Effector memory CD4-positive, alpha-beta T cell (primary cell): ENCODE measurements at places on chromosomes 7 and 10.

DNA sequence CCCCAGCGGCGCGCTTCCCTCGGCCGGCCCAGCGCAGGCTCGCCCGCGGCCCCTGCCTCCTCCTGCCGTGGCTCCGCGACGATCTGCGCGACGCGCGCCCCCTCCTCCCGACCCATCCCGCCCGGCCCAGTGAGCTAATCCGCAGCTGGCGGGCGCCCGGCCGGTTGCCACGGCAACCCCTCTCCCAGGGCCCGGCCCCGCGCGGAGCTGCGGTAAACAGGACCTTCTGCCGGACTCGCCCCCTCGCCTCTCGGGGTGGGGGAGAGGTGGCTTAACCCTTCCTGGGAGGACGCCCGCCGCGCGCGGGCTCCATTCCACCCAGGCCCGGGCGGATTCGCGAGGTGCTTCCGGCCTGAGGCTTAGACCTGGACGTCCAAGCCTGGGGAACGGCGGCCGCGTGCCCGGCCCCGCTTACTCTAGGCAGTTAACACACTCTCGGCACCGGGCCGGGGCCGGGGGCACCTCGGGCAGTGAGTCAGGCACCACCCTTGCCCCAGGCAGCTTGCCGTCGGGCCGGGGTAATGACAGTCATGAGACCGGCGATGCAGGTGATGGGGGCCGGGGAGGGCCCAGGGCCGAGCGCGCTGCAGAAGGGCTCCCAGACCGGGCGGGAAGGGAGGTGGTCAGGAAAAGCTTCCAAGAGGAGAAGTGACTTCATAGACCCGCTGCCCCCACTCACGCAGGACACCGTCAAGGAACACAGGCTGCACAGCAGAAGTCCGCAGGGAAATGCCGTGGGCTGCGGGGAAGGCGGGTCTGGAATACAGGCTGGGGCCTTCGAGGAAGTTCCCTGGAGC, at the start of gene DENND2A:
Gene DENND2A (minus strand): TSS at position 87 of the 797 bp plus-strand sequence. CDS start 38,416 bp downstream, outside the sequence.
- no peak for DNase-seq

DNA sequence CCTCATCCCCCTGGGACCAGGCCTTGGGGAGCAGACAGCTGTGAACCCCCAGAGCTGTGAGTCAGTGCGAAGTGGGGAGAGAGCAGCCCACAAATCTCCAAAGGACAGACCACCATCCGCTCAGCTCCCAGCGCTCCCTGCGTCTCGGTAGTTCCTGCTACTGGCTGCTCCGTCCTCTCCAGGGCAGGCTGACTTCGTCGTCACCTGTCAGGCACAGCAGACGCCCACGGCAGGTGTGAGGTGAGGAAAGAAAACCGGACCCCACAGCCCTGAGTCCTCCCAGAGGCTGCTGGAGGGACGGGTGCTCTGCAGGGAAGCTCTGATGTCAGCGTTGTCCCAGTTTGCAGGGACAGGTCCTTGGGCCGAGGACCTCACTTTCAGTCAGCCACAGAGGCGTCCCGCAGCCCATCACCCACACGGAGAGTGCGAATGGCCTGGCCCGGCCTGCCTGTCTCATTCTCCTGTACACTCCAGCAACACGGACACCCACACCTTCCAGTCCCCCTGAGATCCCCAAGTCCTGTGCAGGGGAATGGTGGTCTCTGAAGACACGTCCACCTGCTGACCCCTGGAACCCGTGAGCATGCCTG, 95.2 kb downstream of the DNAJB6 start:
- no peak for DNase-seq

- DNase-seq, result no peak
Observed at GRCh38 chr7:143069912-143070500, 17.9 kb downstream of the OR6V1 start.

GRCh38 chr10:71776481-71776925, 3.2 kb upstream of the VSIR start:
- DNase-seq, result no peak

DNA sequence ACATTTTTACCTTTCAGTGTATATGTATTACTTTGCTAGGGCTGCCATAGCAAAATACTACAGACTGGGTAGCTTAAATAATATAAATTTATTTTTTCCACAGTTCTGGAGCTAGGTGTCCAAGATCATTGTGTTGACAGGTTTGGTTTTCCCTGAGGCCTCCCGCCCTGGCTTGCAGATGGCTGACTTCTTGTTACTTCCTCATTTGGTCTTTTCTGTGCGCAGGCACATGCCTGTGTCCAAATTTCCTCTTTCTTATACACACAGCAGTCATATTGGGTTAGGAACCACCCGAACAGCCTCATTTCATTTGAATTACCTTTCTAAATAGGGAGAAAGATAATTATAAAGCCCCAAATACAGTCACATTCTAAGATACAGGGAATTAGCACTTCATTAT, 521.6 kb upstream of the SORCS1 start:
- no peak for DNase-seq

GRCh38 chr10:93458821-93459257, 23.3 kb downstream of the MYOF start:
- no peak for DNase-seq

DNA sequence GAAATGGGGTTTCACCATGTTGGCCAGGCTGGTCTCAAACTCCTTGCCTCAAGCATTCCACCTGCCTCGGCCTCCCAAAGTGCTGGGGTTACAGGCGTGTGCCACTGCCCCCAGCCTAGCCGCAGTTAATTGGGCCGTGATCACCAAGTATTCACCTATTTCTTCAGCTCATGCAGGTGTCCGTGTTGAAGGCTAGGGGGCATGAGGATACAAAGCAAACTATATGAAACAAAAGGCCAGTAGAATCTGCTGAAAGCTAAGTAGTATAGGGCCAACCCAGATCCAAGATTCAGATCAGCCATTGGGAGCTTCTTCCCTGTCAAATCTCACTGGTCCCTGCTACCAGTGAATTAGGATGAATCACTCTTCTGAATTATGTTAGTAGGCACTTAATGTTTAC, 73.4 kb downstream of the LRRC4 start:
- DNase-seq, result no peak

DNA sequence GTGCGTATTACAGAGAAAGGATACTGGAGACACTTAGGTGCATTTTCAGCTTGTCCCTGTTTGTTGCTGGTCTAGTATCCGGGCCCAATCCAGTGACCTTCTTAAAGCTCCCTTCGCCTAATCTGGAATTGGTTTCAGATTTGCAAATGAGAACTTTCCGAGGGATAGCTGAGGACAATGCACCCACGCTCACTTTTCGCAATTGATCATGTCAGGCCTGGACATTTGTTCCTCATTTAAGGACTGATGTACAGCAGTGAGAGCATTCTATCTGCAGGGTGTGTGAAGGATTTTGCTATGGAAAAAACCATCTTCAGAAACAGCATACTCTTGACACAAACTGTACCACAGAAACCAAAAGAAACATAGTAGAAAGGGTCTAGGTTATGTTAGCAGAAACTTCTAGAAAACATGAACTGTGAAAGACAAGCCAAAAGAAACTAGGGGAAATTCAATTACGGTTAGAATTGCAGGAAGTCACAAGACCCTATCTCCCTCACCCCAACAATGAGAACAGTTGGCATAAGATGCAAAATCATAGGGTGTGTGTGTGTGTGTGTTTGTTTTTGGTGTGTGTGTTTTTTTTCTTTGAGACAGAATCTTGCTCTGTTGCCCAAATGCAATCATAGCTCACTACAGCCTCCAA, 331.1 kb downstream of the CALN1 start:
- DNase-seq, result no peak
